Caudate nucleus (tissue), 63 donors: ENCODE measurements at places on chromosomes 11 and 22.

DNA sequence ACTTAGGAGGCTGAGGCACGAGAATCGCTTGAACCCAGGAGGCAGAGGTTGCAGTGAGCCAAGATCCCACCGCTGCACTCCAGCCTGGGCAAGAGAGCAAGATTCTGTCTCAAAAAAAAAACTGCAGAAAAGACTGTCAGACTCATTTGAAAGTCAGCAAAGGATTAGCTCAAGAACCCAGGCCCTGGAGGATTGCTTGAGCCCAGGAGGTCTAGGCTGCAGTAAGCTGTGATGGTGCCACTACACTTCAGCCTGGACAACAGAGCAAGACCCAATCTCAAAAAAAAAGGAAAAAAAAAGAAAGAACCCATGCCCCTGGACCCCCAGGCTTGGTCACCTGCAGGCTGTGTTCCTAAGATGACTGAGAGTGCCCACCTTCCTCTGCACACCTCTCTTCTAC lies 16.2 kb downstream of the LIF start:
- DNase-seq: no peak

DNA sequence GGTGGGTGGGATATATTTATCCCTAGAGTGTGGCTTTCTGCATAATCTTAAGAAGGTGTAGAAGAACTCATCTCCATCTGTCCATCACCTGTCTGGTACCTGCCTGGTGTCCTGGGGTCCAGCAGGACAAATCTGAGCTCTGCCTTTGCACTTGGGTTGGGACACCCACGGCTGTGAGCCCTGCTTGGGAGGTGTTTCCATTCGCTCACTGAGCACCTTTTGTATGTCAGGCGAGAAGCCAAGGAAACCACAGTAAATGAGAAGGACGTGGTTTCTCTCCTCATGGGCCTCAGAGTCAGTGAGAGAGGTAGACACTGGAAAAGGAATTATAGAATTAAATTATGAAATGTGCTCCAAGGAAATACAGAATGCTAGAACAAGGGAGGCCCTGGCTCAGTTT lies 555.9 kb downstream of the MIAT start:
- no peak for DNase-seq

DNA sequence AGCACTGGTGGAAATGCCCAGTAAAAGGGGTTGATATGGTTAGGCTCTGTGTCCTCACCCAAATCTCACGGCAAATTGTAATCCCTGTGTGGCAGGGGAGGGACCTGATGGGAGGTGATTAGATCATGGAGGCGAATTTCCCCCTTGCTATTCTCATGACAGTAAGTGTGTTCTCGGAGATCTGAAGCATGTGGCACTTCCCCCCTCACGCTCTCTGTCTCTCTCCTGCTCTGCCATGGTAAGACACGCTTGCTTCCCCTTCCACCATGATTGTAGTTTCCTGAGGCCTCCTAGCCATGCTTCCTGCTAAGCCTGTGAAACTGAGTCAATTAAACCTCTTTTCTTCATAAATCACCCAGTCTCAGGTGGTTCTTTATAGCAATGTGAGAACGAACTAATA lies 37.4 kb downstream of the PACSIN2 start:
- DNase-seq: no peak

DNA sequence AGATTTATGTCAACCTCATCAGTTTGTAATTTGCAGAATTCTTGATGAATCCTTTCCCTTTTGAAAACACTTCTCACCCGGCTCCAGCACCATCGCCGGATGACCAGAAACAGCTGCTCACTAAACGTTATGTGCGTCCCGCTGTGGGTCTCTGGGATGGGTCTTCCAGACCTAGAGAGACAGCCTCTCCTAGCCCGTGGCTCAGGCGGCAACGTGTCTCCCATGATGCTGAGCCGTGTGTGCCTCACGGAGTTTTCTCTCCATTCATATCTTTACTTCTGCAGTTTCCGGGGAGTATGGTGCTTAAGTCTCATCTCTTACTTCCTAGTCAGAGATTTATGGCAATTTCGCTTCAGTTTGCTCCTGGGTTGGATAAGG lies 25.0 kb upstream of the ACR start:
- DNase-seq: no peak

DNA sequence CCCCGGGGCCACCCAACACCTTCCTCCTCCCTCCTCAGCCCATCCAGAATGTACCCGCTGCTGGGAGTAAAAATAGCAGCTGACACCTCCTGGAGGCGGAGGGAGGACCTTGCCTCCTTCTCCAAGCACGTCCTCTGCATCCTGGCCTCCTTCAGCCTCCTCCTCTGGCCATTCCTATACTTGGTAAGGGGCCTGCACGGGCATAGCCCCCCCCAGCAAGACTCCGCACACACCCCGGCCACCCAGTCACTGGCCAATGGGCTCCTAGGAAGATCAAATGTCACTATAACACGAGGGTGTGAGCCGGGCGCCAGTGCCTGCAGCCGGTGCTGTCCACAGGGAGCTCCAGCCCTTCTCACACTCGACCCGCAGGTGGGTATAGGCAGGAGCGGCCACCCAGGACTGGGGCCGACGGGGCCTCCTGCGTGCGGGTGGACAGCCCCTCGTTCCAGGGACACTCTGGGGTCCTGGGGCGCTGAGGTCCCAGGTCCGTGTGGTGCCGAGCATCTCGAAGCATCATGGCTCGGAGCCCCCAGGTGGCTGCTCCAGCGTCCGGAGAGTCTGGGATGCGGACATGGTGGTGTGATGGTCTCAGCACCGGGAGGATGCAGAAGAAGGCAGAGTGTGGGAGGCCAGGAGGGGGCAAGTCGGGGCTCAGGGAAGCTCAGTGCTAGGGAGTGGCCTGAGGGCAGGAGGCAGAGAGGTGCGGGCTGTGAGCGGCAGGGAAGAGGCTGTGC lies at the start of gene TNNT3:
TNNT3 (plus strand) TSS at position 313 of the 737 bp plus-strand sequence. CDS start 3,172 bp downstream, outside the sequence.
- no peak for DNase-seq

GRCh38 chr11:112797648-112798293 lies 163.4 kb upstream of the NCAM1 start:
- DNase-seq: peak; percentile 16
